ENCODE measurements at places on chromosomes 3 and 15.

DNA sequence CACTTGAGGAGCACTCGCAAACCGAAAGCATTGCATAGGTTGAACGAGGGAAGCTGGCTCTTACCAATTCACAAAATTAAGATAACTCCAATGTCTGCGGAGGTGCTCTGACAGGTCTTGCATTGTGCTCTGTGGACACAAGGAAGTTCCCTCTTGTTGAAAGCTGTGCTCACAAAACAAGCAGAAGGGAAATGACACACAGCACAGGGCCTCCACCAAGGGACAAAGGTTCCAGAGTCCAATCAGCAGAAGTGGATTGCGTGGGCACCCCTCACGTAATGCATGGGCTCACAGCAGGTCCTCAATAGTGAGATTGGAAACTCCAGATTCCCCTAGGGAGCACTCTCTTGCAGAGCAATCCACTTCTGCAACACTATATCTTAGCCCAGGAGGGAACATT lies 89.9 kb downstream of the ATP10A start:
- DNase-seq, result no peak

DNA sequence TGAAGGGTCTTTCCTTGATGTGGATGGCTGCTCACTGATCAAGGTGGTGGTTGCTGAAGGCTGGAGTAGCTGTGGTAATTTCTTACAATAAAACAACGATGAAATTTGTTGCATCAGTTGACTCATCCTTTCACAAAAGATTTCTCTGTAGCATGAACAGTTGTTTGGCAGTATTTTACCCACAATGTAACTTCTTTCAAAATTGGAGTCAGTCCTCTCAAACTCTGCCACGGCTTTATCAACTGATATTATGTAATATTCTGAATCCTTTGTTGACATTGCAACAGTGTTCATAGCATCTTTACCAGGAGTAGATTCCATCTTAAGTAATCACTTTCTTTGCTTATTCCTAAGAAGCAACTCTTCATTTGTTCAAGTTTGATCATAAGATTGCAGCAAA lies 252.6 kb downstream of the UBE2E2 start:
- DNase-seq, result no peak

DNA sequence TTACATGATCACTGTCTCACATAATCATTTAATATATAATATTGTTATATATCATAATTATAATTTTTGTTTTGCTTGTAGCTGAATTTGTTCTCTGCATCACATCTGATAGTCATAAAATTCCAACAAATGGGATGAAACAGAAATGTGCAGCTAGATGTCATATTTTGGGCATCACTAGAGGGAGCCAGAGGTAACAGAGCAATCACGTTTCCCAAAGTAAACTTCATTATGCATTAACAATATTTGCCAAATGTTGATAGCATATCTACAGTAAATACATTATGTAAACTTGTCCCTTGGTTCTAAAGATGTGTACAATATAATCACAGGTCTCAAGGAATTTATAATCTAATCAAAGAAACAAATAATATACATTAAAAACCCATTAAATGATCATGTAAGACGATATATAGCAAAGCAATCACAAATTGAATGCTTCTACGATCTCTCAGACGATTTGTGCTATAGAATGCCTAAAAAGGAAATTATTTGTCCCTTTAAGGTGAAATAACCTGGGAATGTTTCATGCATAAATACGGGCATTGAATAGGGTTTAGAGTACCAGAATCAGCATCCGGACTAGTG lies 234.2 kb upstream of the MCTP2 start:
- DNase-seq, result no peak

GRCh38 chr15:46502667-46503066 lies 867.8 kb downstream of the SQOR start:
- DNase-seq, result no peak

GRCh38 chr3:102207151-102207571 lies 227.7 kb upstream of the ZPLD1 start:
- no peak for DNase-seq

DNA sequence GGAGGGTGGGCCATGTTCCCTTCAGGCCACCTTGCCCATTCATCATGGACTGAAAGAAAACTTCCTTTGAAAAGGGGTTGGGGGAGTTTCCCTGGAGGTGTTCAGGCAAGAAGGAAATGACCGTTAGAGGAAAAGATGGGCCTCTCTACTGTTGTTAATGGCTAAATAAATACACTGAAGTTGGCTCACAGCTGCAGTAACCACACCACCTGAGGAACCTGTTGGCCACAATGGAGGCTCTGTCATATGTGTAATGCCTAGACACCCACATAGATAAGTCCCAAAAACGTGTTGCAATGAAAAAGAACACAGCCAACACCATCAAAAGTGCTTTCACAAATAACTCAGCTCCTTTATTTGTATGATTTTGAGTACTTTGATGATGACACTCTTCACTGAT lies 38.2 kb upstream of the FAM3D start:
- DNase-seq, result no peak

DNA sequence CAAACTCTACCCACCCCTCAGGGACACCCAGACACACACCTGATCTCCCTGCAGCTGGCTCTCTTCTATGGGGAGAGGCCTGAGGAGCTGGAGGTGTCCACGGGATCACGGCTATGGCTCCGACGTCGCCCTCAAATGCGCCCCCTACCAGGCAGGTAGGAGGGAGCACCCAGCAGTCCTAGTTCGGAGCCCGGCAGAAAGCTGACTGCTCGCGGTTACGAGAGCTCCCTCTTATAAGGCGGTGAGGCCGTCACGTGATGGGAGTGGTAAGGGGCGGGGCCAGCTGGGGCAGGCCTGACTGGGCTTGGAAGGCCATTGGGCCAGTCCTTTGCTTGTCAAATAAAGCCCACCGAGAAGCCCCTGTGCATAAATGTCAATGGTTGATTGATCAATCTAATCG lies at the start of gene PRR20G:
Gene PRR20G (minus strand): TSS at position 207 of the 400 bp plus-strand sequence. CDS start 681 bp downstream, outside the sequence.
- no peak for DNase-seq

GRCh38 chr3:36219398-36219797 lies 160.9 kb upstream of the STAC start:
- DNase-seq, result no peak

GRCh38 chr3:47250309-47251060 lies 32.1 kb downstream of the KIF9 start:
- no peak for DNase-seq

GRCh38 chr15:29289173-29289572 lies 19.6 kb upstream of the NSMCE3 start:
- DNase-seq, result no peak

- DNase-seq, result no peak
Measured at GRCh38 chr15:80550908-80551260, 144.2 kb upstream of the ABHD17C start.

DNA sequence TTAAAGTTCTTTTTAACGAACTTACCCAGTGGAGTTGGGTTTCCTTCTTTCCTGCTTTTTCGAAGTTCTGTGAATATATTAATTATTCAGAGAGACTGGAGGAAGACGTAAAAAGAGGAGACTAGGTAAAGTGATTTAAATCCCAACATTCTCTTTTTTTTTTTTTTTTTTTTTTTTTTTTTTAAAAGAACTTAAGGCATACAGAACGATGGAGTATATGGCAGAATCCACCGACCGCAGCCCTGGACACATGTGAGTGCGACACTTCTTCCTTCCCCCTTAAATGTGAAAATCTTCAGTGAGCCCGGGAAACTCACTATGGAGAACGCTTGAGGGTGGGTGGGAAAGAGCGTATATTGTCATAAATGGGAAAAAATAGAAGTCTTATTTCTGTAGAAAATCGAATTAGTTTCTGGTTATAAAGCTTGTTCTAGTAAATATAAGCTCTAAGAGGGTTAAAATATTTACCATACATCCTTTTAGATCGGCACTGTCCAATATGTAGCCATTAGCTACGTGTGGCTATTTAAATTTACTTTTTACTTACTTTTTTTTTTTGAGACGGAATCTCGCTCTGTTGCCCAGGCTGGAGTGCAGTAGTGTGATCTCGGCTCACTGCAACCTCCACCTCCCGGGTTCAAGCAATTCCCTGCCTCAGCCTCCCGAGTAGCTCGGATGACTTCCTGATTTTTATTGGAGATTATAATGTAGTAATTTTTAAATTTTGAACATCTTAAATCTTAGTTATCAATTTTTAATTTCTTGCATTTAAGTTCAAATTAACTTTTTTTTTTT lies 892 bp downstream of the NMD3 start:
- DNase-seq, result no peak

- no peak for DNase-seq
Measured at GRCh38 chr15:92809880-92810361, 90.2 kb upstream of the CHD2 start.

DNA sequence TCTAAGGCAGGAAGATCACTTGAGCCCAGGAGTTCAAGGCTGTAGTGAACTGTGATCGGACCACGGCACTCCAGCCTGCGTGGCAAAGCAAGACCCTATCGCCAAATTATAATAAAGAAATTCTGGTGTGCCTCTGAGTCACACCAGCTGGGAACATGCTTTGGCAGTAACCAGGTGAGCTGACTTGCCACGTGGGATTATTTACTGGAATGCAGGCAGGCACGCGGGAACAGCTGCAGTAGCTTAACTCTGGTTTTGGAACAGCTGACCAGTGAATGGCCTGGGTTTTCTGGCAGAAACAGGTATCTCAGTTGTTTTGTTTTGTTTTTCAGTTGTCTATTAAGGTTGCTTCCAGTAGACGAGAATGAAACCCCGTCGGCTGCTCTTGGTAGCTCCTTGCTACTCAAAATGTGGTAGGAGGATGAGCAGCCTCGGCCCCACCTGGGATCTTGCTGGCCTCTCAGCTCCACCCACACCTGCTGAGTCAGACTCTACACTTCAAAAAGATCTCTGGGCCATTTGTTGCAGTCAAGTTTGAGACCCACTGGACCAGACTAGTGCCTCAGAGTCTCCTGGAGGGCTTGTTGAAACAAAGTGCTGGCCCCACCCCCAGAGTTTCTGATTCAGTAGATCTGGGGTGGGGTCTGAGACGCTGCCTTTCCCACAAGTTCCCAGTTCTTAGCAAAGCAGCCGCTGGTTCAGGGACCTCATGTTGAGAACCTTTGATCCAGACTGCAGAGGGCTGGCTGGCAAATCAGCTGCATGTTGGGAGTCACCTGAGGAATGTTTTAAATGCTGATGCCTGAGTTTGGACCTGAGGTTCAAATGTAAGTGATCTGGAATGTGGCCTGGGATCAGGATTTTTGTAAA lies 26.6 kb downstream of the IDH2 start:
- no peak for DNase-seq

- DNase-seq, result no peak
Measured at GRCh38 chr15:63938486-63939061, 104.8 kb upstream of the HERC1 start.

- DNase-seq, result no peak
Measured at GRCh38 chr3:6112546-6112945, 748.4 kb upstream of the GRM7 start.

GRCh38 chr3:72665701-72666446 lies 182.4 kb downstream of the SHQ1 start:
- DNase-seq, result peak; percentile 21

GRCh38 chr3:58064923-58065638 lies 56.9 kb downstream of the FLNB start:
- no peak for DNase-seq

DNA sequence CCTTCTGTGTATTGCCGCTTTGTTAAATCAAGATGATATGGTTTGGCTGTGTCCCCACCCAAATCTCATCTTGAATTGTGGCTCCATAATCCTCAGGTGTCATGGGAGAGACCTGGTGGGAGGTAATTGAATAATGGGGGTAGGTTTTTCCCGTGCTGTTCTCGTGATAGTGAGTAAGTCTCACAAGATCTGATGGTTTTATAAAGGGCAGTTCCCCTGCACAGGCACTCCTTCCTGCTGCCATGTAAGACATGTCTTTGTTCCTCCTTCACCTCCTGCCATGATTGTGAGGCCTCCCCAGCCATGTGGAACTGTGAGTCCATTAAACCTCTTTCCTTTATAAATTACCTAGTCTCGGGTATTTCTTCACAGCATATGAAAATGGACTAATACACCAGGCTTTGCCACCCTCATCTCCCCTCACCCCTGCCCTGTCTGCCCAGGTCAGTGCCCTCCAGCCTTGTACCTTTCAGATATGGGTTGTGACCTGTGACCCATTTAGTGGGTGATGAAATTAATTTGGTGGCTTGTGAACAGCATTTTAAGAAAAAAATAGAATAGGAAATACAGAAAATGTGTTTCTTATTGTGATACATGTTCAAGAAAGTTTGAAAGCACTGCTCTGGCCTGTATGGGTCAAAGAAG lies 56.1 kb upstream of the MCF2L2 start:
- no peak for DNase-seq

GRCh38 chr3:22318325-22318724 lies 567.3 kb upstream of the ZNF385D start:
- no peak for DNase-seq

DNA sequence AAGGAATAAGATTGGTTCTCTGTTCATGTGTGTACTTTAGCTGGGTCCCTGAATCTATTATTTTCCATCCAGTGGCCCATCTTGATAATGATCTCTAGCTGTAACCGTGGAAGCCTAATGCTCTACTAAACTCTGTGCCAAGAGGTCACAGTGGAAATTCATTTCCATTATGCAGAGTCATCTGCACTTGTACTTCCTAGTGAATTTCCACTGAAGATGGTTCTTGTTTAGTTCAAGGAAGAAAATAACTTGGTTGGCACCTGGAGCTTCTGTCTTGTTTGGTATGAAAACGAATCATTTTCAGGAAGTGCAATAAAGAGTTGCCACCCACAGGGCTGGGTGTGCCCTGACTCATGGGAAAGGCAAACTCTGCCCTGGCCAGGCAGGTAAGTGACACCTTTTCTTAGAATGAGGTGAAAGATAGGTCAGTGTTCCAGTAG lies 10.3 kb downstream of the LPP start:
- DNase-seq, result no peak

- DNase-seq, result no peak
Measured at GRCh38 chr15:89132611-89133507, 44.6 kb downstream of the ABHD2 start.

GRCh38 chr15:31298707-31299172 lies 27.9 kb upstream of the KLF13 start:
- DNase-seq, result no peak

DNA sequence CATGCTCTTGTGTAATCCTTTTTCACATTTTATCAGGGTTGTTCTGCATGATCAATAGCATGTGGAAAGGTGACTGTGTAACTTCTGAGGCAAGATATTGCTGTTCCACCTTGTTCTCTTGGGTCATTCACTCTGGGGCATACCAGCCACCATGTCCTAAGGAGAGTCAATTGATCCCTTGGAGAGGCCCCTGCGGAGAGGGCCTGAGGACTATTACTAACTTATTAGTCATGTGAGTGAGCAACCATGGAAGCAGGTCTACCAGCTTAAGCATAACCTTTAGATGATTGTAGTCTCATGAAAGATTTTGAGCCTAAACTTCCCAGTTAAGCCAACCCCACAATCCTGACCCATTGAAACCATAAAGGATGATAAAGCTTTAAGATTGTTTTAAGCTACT lies 22.0 kb upstream of the COL6A5 start:
- no peak for DNase-seq
